ENCODE measurements at places on chromosomes 6 and 20.

GRCh38 chr20:49989234-49990065 is 6.7 kb downstream of the SNAI1 start:
- no peak for DNase-seq

- DNase-seq: no peak
Measured at GRCh38 chr6:111758608-111759329, 114.5 kb downstream of the FYN start.

DNA sequence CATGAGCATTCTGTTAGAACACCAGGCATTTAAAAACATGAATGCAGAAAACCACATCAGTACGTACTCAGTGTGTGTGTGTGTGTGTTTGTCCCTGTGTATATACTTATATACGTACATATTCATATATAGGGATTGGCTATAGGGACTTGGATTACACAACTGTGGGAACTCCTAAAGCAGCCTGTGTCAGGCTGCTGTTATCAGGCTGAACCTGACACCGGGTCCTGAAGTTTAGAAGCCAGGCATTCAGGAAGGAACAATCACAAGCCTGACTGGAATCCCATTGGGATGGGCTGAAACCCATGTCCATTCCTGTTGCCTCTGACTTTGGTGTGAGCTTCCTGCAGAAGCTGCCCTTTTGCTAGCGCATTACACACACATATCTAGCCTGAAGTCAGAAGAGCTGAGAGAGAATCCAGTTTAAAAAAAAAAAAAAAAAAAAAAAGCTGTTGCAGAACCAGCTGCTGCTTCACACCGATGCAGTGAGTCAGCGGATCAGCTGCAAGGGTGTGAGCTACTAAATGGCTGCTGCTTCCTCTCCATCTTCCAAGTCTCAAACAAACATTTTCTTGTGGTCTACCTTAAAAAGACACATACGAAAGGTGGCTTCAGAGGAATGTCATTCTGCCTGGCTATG is 348.1 kb downstream of the THBS2 start:
- DNase-seq: no peak

DNA sequence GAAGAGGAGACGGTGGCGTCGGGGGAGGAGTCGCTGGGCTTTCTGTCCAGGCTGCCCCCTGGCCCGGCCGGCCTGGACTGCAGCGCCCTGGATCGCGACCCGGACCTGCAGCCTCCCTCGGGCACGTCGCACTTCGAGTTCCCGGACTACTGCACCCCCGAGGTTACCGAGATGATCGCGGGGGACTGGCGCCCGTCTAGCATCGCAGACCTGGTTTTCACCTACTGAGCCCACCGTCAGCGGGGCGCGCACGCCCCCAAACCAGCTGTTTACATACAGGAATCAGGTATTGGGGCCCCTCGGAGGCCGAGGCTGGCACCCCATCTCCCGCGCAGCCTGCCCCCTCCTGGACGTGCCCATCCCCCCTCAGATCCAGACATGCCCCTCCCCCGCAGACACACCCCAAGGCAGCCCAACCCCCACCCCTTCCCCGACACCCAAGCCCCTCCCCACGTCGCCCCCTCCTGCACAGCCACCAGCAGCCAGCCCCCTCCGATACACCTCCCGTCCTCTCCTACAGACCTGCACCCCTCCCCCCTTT is 1.4 kb downstream of the SOX12 start:
- DNase-seq: no peak

DNA sequence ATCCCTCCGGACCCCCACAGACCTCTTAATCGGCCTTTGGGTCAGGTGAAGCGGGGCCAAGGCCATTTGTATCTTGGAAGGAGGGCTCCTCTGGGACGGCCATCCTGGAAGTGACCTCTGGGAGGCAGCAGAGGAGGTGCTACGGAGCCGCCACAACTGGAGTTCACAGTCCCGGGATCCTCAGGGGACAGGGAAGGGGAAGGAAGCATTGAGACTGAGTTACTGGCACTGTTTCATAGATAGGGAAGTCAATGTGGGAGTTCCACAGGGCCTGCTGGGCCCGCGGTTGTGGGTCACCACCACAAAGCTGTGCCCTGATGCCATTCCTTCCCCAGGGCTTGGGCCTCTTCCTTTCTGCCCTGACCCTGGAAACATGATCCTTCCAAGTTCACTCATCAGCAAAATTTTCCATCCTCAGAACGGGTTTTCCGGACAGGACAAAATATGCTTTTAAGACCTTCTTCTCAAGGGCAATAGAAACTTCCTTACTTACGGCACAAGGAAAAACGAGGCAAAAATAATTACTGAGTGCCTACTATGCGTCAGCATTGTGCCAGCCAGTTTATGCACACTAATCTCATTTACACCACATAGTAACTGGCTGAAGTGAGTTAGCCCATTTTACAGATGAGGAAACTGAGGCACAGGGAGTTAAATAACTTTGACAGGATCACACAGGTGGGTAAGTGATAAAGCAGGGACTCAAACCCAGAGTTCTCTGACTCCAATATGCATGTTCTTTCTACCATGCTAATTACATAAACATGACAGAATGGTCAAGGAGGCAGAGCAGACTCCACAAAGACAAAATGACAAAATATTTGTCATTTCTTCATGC is 143.8 kb downstream of the UNC5CL start:
- no peak for DNase-seq

DNA sequence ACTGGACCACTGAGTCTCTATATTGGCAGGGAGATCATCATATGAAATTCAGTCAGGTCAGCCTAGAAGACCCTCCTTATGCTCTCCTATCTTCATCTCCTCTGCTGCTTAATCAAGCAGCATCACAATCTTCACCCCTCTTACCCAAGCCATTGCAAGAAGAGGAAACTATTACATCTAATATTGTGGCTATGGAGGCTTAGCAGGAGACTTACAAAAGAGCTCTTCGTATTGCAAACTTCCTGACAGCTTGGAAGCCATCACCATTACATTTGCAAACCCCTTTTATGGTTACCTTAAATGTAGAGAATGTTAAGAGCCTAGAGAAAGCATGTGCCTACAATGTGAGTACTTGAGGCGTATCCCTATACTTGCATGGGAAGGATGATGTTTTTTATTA is 87.2 kb upstream of the STXBP5 start:
- no peak for DNase-seq

- DNase-seq: no peak
Measured at GRCh38 chr6:89559487-89559886, 79.1 kb downstream of the LYRM2 start.

DNA sequence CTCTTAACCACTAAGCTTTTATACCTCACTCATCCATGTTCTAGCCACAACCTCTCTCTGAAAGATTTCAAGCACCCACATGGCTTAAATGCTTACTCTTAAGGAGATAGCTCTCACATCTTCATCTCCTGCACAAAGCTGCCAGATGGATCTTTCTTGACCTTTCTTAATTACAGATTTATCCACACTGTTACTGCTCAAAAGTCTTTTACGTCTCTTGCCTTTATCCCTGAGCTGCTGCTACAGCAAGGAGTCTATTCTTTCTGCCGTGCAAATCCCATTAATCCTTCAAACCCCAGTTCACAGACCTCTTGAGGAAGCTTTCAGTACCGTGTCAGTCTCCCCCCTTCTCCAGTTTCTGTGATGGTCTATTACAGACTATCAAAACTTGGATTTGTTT is 54.6 kb downstream of the B4GALT5 start:
- peak; percentile 100 for DNase-seq

- DNase-seq: no peak
Measured at GRCh38 chr6:54621285-54621684, 225.3 kb upstream of the FAM83B start.

DNA sequence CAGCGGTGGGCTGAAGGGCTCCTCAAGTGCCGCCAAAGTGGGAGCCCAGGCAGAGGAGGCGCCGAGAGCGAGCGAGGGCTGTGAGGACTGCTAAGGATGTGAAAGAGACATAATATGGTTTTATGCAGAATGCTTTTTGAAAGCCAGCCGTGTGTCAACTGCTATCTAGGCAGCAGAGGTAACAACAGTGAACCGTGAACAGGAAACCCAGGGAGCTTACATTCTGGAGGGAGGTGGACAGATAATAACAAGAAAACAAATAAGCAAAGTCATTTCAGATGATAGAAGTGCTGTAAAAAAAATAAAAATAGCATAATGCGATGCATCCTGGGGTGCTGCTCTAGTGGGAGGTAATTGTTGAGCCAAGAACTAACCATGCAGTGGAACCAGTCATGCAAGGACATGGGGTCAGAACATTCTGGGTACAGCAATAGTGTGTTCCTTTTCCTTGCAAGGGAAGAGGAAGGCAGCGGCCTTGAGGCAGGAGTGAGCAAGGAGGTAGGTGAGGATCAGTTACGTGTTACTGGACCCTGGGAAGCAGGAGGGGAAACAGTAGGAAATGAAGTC is 134.4 kb upstream of the TMEM170B start:
- no peak for DNase-seq

DNA sequence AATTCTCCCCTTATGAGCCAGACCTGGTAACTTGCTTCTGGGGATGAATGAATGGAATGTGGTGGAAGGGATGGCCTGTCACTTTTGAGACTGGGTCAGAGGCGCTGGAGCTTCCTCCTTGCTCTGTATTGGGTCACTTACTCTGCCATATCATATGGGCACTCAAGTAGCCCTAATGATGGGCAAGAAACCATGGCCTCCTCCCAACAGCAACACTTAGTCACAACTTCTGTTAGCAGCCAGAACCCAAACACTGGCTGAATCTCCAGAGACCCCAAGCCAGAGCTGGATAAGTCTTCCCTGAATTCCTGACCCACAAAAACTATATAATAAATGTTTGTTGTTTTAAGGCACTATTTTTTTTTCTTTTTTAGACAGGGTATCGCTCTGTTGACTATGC is 5.5 kb downstream of the E2F1 start:
- DNase-seq: no peak

GRCh38 chr6:142885182-142885867 is 59.7 kb downstream of the HIVEP2 start:
- DNase-seq: no peak

DNA sequence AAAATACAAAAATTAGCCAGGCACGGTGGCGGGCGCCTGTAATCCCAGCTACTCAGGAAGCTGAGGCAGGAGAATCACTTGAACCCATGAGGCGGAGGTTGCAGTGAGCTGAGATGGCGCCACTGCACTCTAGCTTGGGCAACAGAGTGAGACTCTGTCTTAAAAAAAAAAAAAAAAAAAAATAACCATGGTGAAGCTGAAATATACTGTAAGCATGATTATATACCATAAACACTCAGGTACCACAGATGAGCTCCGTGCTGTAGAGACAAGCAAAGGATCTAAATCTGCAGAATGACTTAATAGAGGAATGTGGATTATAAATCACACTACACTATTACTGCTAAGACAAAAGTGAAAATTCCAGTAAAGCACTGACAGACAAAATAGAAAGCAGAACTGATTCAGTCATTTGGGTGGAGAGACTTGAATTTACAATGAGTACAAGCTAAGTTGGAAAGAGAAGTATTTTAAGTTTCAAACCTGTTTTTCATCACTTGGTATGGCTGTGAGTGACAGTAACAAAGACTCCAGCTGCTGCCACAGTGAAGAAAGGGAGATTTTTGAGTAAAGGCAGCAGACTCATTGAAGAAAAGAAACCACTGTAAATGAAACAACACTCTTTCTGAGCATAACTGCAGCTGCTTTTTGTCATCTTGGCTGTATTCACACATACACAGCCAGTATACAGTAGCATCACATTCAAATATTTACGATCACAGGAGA is 322.1 kb downstream of the RNGTT start:
- DNase-seq: no peak

- no peak for DNase-seq
Measured at GRCh38 chr6:14055541-14055940, 62.0 kb upstream of the CD83 start.

GRCh38 chr6:148398244-148398643 is 55.6 kb downstream of the SASH1 start:
- DNase-seq: no peak

- peak; percentile 6 for DNase-seq
Measured at GRCh38 chr20:58086763-58087561, 141.5 kb downstream of the ANKRD60 start.

- DNase-seq: no peak
Measured at GRCh38 chr6:142384519-142385254, 82.9 kb downstream of the ADGRG6 start.

DNA sequence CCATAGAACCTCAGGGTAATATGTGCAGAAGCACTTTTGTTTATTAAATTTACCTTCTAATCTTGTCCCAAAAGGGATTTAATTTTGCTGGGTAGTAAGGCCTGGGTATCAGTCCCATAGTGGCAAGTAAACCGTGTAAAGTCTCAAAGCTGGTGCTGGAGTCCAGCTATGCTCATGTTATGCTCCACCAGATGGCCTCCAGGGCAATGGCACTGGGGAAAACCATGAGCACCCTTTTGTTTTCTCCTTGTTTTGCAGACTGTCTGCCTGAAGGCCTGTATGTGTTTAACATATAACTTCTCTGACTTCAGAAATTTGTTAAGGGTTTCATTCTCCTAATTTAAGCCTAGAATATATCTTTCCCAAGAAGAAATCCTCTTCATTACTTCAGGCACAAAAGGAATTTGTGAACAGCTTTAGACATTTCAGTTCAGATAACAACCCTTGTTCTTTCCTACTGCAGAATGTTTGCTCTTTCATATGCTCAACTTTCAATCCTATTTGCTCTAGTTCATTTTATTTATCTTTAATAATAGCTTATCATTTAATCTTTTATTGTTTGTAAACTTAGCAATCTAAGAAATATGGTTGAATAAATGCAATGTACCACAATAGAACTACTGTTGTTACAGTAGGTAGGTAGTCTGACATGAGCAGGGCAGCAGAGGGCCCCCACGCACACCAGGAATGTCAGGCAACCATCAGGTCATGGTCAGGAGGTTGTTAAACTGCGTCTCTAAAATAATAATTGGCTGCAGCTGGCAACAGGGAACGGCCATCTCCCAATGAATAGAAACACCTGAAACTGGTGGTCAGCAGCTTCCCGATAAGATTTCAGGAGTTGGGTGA is 162.8 kb downstream of the TENT5A start:
- no peak for DNase-seq

DNA sequence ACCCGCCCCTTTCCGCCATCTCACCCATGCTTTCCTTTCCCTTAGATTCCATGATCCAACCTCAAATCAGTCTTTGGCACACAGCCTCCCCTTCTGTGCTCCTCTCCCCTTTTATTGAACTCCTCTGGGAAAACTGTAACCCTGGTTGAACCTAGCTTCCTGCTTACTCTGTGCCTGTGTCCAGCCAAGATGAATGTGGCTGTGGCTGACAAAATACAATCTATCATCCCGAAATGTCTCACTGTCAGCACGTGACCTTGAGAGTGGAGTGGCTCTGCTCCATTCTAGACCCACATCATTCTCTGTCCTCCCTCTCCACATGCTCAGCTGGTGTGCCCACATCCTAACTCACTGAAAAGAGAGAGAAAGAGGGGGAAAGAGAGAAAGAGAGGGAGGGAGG is 11.0 kb downstream of the NCR2 start:
- DNase-seq: no peak

GRCh38 chr6:16305788-16306187 is 67.4 kb downstream of the GMPR start:
- no peak for DNase-seq

- DNase-seq: no peak
Measured at GRCh38 chr6:52507557-52508260, 69.2 kb downstream of the TRAM2 start.

- no peak for DNase-seq
Measured at GRCh38 chr6:22124756-22125155, 172.1 kb downstream of the PRL start.

- DNase-seq: no peak
Measured at GRCh38 chr20:53866794-53867740, 203.3 kb downstream of the BCAS1 start.

GRCh38 chr20:63172726-63173125 is 43.2 kb downstream of the YTHDF1 start:
- no peak for DNase-seq
